ENCODE measurements at places on chromosomes 1 and 21.

DNA sequence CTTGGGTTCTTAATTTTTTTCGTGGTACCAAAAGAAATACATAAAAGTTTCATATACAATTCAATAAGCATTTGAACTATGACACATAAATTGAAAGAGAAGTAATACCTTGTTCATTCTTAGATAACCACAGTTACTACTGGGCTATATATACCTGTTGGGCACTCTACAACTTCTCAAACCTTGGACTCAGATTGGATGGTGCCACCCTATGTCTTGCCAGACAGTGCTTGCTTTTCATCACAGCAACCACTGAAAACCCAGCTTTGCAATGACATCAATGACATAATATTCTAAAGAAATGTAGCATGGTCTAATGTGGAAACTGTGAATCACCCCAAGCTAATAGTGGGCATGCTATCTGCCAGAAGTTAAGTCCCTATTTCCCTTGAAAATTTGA lies 62.8 kb upstream of the DPH5 start:
- no peak for DNase-seq

DNA sequence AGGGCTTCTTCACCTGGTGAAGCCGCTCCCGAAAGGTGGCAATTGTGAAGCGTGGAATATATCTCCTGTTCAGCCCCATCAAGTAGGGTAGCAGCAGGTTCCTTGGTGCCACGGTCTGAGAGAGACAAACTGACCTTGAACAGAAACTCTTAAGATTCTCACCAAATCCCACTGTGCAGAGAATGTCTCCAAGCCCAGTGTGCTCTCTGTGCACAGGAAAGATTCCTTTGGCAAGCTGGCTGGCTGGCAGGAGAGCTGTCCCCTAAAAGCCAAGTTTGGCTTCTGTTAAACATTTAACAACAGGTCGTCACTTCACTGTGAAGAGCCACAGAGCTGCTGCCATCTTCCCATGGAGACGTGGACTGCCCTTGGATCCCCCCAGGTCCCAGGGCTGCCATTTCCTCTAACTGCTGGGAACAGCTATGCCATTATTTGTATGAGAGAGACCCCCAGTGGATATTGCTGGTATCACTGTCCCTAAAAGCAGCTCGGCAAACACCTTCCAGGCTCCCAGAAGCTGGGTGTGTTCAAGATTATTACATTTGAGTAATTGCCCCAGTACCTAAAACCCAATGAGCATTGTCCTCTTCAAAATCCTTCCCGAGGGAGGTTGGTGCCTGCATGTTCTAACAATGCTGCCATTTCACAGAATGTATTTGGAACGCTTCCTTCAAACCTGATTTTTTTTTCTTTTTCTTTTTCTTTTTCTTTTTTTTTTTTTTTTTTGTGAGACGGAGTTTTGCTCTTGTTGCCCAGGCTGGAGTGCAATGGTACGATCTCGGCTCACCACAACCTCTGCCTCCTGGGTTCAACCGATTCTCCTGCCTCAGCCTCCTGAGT lies 71.8 kb downstream of the CD58 start:
- DNase-seq: no peak

- DNase-seq: no peak
Measured at GRCh38 chr1:156767879-156768604, 707 bp downstream of the PRCC start.

- no peak for DNase-seq
Measured at GRCh38 chr1:244874974-244875579, 10.7 kb upstream of the HNRNPU start.

- DNase-seq: no peak
Measured at GRCh38 chr1:168303716-168304540, 23.3 kb downstream of the TBX19 start.

- DNase-seq: no peak
Measured at GRCh38 chr1:6025269-6026094, 20.2 kb upstream of the KCNAB2 start.

DNA sequence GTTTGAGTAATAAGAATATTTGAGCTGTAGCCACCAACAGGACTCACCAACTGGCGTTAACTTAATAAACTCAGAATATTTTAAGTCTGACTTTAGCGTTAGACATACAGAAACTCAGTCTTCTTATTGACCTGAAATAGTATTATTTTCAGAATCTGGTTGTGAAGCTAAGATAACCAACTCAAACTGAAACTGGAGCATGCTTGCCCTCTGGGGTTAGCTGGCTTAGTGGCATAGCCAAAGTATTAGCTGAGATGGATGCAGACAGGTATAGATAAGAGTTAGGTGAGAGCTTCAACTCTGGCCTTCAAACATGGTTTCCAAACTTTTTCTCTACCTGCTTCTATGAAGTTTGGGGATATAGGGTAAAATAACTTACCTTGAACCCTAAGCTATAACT lies 40.5 kb downstream of the AMY1C start:
- DNase-seq: no peak

GRCh38 chr21:43988506-43989230 lies 23.4 kb upstream of the TRAPPC10 start:
- DNase-seq: no peak

DNA sequence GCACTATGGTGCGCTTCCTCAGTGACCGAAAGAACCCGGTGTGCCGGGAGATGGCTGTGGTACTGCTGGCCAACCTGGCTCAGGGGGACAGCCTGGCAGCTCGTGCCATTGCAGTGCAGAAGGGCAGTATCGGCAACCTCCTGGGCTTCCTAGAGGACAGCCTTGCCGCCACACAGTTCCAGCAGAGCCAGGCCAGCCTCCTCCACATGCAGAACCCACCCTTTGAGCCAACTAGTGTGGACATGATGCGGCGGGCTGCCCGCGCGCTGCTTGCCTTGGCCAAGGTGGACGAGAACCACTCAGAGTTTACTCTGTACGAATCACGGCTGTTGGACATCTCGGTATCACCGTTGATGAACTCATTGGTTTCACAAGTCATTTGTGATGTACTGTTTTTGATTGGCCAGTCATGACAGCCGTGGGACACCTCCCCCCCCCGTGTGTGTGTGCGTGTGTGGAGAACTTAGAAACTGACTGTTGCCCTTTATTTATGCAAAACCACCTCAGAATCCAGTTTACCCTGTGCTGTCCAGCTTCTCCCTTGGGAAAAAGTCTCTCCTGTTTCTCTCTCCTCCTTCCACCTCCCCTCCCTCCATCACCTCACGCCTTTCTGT lies 7.3 kb upstream of the PIGV start:
- DNase-seq: no peak

DNA sequence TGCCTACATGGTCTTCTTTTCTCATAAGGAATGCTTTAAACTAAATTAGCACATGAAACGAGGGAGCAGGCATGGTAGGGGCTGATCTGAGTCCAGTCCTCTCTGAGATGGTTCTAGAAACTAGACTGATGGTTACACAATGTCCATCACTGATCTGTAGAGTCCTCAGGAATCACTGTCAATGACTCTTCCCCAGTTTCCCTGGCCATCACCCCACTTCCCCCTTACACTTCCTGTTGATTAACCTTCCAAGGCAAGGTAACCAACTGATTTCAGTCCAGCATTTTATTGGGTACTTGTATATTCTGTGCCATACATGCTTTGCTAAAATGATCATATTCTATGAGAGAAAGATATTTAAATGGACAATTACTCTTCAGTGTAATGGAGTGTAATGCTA lies 100.6 kb upstream of the ARTN start:
- no peak for DNase-seq

GRCh38 chr1:244964112-244964971 lies 100.0 kb upstream of the HNRNPU start:
- no peak for DNase-seq

DNA sequence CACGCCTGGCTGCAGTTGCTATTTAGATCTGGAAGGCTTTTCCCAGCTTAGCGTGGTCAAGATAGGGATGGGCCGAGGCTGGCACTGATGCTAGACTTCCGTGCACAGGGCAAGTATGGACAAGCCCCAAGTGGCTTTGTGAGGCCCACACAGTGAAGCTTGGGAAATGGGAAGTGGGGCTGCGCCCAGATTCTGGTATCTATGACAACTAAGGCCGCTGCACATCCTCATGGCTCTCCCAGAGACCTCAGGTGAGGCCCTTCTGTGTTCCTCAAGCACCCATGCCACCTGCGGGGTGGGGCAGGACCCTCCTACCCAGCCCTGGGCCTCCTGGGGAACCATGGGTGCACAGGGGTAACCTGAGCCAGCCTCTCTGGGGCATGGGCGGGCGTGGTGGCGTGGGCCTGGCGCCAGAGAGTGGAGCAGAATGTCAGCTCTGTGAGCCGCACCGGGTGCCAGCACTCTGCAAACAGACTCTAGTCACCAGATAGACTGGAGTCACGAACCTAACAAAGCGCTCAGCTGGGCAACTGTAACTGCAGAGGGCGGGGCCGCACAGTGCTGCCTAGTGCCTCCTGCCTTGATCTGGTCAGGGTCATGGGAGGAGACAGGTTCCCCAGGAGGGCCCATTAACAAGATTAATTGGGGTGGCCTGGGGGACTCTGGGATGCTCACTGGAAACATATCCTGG lies 46.4 kb downstream of the ELF3 start:
- DNase-seq: no peak

DNA sequence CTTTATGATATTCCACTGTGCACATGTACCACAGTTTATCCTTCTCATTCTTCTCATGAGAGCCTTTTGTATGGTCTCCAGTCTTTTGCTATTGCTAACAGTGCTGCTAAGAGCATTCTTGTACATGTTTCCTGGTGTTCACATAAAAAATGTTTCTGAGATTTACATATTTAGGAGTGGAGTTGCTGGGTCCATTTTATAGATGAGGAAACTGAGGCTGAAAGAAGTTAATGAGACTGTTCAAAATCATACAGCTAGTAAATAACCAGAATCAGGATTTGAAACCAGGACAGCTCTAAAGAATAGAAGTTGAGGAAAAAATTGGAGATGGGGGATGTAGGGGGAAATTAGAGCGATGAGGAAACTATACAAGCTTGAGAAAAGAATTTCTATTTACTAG lies 27.8 kb upstream of the RGS16 start:
- DNase-seq: no peak

- no peak for DNase-seq
Measured at GRCh38 chr1:18547460-18547859, 66.7 kb downstream of the KLHDC7A start.

DNA sequence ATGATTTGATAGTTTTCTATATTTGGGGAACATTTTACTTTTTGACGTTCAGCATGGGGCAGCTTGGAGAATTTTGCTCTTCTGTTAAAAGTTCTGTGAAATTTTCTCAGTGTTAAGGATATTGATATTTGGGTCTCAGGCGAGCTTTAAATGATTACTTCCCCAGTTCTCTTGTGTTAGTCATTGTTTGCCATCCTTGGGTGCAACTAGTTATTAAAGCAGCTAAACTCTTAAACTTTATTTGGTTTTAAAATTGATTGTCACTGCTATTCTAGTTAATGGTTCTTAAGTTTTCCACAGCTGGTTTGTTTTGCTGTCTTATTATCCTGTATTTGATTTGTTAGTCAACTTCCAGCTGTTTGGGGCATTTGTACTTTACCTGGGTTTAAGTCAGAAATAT lies 9.0 kb downstream of the COG2 start:
- DNase-seq: no peak

DNA sequence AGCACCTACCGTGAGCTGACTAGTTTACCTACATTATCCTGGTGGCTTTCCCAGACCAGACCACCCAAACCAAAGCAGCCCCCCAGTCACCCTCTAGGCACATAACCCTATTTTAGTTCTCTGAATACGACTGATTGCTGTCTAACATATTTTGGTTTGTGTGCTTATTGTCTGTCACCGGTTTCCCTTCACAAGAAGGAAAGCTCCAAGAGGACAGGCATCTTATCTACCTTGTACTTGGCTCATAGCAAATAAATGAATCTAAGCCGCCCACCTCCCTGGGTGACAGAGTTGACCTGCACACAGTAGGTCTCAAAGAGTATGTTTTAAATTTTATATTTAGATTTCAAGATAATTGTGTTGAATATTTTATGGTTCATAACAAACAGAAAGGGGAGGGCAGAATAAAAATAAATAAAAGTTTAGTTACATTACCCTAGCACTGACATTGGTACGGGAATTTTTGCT lies 904 bp upstream of the PRDX6 start:
- no peak for DNase-seq

DNA sequence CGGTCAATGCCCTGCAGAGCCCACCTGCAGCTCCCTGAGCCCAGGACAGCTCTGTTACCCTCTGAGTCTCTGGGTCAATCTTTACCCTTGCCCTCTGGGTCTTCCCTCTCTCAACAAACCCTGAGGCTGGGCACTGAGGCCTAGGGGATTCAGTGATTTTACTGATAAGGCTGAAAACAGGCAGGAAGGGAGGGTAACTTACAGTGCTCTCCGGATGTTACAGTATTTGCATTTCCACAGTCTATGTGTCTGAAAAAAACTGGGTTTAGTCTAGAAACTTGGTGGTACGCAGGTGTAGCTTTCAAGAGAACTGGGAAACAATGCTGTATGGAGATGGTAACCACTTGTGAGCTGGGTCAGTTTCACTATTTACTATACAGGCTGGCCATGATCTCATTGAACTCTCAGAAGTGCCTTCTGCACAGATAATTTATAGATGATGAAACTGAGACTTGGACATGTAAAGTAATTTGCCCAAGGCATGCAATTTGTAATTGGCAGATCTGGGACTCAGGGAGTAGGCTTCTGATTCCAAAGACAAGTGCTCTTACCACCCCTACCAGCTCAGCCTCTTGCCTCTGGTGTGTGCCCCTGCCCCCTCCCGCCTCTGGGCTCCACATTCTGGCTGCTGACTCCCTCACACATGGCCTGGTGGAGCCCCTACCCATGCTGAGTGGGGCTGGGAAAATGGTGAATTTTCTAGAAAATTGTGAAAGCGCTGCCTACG lies 48.8 kb downstream of the TENT5C start:
- DNase-seq: no peak

DNA sequence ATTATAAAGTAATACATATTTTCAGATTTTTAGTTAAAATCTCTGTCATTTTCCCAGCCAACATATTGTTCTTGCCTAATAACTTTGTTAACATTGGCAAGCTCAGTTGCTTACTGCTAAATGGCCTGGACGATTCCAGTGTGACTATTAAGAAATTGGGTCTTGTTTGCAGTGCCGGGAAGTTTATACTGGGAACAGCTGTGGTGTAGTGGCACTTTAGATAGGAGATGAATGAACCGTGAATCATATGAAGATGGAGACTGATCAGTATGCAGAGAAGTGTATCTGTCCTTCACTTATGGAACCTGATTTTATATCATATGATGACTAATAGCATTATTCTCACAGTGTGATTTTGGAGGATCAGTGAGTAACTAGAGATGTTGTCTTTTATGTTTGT lies 3.3 kb downstream of the CHRM3 start:
- no peak for DNase-seq

- DNase-seq: no peak
Measured at GRCh38 chr1:22919341-22920025, 53.2 kb downstream of the LACTBL1 start.

DNA sequence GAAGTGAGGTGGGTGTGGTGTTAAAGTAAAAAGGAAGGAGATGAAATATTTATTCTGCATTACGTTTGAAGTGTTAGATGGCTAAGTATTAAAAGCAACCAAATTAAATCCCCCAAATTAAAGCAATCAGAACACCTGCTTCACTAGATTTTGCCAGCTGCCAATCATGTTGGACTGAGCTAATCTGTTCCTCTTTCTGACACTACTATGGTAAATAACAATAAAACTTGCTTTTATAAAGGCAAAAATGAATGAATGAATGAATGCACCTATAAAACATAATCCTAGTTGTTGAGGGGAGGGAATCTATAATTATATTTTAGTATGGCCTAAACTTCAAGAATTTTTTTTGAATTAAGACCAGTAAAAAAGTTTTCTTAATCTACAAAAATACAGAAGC lies 51.0 kb downstream of the RAB3GAP2 start:
- DNase-seq: no peak
